ENCODE measurements at places on chromosomes 6 and 20. TPM values are rescaled to one million over a fixed set of nuclear protein-coding genes. Genes with fewer than 3 reads are reported as not detected.

The IRF4 gene
- 0.26 TPM for total RNA-seq

The VIP gene
- not detected for total RNA-seq

The NSFL1C gene
- total RNA-seq = 110 TPM

The GLO1 gene
- 93.7 TPM for total RNA-seq

The TRIM31 gene
- 0.72 TPM for total RNA-seq

The LINC00237 gene
- total RNA-seq = not detected

The PLEKHG1 gene
- total RNA-seq = 0.45 TPM

The CCN6 gene
- total RNA-seq = not detected

The RIPPLY2 gene
- total RNA-seq = 0.49 TPM

The EGFL8 gene
- total RNA-seq = 1.9 TPM

The ADGB gene
- total RNA-seq = not detected

The PHF20 gene
- 33.8 TPM for total RNA-seq

The C6orf15 gene
- not detected for total RNA-seq

The PPDPF gene
- total RNA-seq = 376 TPM

The MYCT1 gene
- total RNA-seq = 0.05 TPM

The GSTA2 gene
- not detected for total RNA-seq

Data from A549 treated with AZD2906 at 1 μM for 4 hours (cell line).